Brain (organoid and tissue), 16 donors: ENCODE measurements at places on chromosomes 4 and X. TPM values are rescaled to one million over a fixed set of nuclear protein-coding genes. Genes with fewer than 3 reads are reported as not detected.

MAGEH1 gene
- polyA plus RNA-seq = 32.9 TPM

WDR17 gene
- polyA plus RNA-seq = 1.6 TPM

TMPRSS11D gene
- polyA plus RNA-seq = not detected

QRFPR gene
- polyA plus RNA-seq = 1.9 TPM

CXorf51B gene
- polyA plus RNA-seq = not detected

RTL5 gene
- polyA plus RNA-seq = 38.0 TPM

ART3 gene
- 1.2 TPM for polyA plus RNA-seq

GRK4 gene
- 8.4 TPM for polyA plus RNA-seq

IL2 gene
- polyA plus RNA-seq = not detected

JCHAIN gene
- not detected for polyA plus RNA-seq

CYLC1 gene
- polyA plus RNA-seq = not detected

FGD1 gene
- 17.4 TPM for polyA plus RNA-seq

CACNA1F gene
- polyA plus RNA-seq = 1.4 TPM

DMP1 gene
- not detected for polyA plus RNA-seq

LRAT gene
- polyA plus RNA-seq = 0.32 TPM

KLHL8 gene
- polyA plus RNA-seq = 12.1 TPM

IL13RA1 gene
- 7.6 TPM for polyA plus RNA-seq

PHOX2B gene
- polyA plus RNA-seq = not detected

FAM149A gene
- 8.6 TPM for polyA plus RNA-seq

ANOS1 gene
- 2.3 TPM for polyA plus RNA-seq

ERAS gene
- 0.75 TPM for polyA plus RNA-seq

RBM10 gene
- 61.6 TPM for polyA plus RNA-seq

TCP11X2 gene
- polyA plus RNA-seq = 2.2 TPM

TET2 gene
- polyA plus RNA-seq = 1.6 TPM

GC gene
- polyA plus RNA-seq = not detected

FGF13 gene
- polyA plus RNA-seq = 5.6 TPM

SMAD1 gene
- polyA plus RNA-seq = 12.8 TPM

ZDHHC15 gene
- 3.3 TPM for polyA plus RNA-seq
